ENCODE measurements at places on chromosomes 5 and 9. TPM values are rescaled to one million over a fixed set of nuclear protein-coding genes. Genes with fewer than 3 reads are reported as not detected.

Gene GPRIN1
- total RNA-seq = 1.3 TPM

GRCh38 chr9:37963936-37964739 is 60.2 kb upstream of the SLC25A51 start:
- H3K4me1 ChIP-seq = peaks cover 11% of the 10 kb centered on the region
- H3K27ac ChIP-seq = no peak overlapping the region
- DNase-seq = no peak
- no peaks in the 10 kb centered on the region for H3K27me3 ChIP-seq
- H3K36me3 ChIP-seq = no peaks in the 10 kb centered on the region
- no peak overlapping the region for H3K4me3 ChIP-seq

Gene NIPSNAP3A
- 20.8 TPM for total RNA-seq

Gene NR6A1
- total RNA-seq = 3.4 TPM

DNA sequence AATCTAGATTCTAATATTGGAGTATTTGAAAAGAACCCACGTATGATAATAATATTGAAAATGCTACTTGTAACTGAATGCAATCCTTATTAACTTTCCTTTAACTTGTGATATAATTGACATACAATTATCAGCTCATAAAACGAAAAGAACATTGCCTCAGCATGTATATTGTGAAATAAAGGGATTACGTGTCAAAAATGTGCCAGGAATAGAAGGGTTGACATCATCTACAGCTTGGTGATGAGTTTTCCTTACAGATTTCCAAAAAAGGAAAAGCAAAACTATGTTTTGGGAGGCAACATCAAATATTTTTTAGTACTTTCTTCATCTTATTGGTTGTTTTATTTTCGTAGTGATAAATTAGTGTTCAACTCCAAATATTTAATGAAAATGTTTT is 266.0 kb upstream of the PTGER4 start:
- H3K27me3 ChIP-seq = no peaks in the 10 kb centered on the region
- DNase-seq = no peak

DNA sequence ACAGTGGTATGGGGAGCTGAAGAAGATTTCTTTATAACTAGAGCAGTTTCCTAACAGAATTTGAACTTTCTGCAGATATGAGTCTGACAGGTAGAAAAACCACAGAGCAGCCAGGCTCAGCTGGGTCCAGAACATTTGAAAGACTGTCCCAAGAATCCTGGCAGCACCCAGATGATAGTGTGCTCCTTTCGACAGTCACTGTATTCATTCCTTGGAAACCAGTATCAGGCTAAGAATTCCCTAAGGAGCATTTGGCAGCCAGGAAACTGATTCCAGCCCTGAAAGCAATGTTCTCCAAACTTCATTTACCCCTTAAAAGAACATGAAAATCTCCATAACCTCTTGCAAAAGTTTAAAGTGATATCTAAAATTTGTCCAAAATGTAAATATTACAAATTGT is 123.0 kb upstream of the MTAP start:
- no peaks in the 10 kb centered on the region for H3K27me3 ChIP-seq
- no peak overlapping the region for H3K4me3 ChIP-seq
- DNase-seq = no peak
- no peak overlapping the region for H3K27ac ChIP-seq

- H3K4me1 ChIP-seq = no peaks in the 10 kb centered on the region
- no peak overlapping the region for H3K27ac ChIP-seq
- no peak overlapping the region for H3K4me3 ChIP-seq
- H3K27me3 ChIP-seq = peaks cover 10% of the 10 kb centered on the region
- DNase-seq = no peak
These were observed 13.2 kb upstream of the LVRN start for GRCh38 chr5:115949096-115949495.

Gene ADAMTS19
- total RNA-seq = not detected

- H3K4me3 ChIP-seq = peak overlapping the region; percentile 70
- H3K27ac ChIP-seq = peak overlapping the region; percentile 80
- H3K36me3 ChIP-seq = no peaks in the 10 kb centered on the region
- DNase-seq = peak; percentile 91
- no peaks in the 10 kb centered on the region for H3K27me3 ChIP-seq
These were observed 1.4 kb downstream of the ATOSB start for GRCh38 chr9:35114113-35114839.

- no peak for DNase-seq
- no peak overlapping the region for H3K4me3 ChIP-seq
- no peaks in the 10 kb centered on the region for H3K36me3 ChIP-seq
These were observed 490.7 kb downstream of the CDH18 start for GRCh38 chr5:19497229-19497815.

DNA sequence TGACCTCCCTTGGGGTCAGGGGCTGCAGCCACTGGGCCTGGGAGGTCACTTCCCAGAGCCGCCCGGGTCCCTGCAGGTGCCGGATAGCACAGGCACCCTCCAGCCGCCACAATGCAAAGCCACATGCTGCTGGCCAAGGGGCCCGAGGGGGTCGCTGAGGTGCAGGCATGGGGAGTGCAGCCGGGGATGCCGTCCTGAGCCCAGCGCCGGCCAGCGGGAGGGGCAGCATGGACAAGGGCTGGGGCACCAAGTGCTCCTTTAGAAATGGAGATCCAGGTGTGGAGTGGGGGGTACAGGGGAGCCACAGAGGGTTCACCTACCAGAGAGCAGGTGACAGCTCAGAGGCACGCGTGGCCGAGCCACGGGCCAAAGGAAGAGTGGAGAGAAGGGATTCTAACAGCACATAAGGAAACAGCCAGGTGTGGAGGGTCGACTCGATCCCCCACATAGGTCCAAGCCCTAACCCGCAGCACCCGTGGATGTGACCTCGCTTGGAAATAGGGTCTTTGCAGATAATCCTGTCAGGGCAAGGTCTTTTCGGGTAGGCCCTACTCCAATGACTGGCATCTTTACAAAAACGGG is 24.7 kb downstream of the ZDHHC11B start:
- H3K4me3 ChIP-seq = no peak overlapping the region
- no peak overlapping the region for H3K27ac ChIP-seq
- H3K27me3 ChIP-seq = peaks cover 9% of the 10 kb centered on the region
- H3K4me1 ChIP-seq = peaks cover 16% of the 10 kb centered on the region
- no peaks in the 10 kb centered on the region for H3K36me3 ChIP-seq
- peak; percentile 70 for DNase-seq

DNA sequence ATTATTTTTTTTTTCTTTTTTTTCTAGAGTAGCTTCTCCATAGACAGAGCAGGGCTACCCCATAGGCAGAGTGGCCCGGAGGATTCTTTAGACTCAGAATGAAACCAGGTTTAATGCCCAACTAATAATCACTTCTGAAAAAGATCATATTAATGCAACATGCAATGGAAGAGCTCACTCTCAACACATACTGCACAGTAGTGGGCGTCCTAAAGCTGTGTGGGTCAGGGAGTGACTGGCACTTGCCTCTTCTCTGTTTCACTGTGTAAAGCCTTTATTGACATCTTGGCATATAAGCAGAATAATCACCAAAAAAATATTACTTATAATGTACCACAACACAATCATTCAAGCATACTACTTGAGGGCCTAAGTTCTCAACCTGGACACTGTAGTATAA is 11.1 kb downstream of the PWWP2A start:
- DNase-seq = no peak
- no peak overlapping the region for H3K4me3 ChIP-seq
- H3K36me3 ChIP-seq = no peaks in the 10 kb centered on the region
- H3K4me1 ChIP-seq = no peaks in the 10 kb centered on the region
- H3K27me3 ChIP-seq = no peaks in the 10 kb centered on the region

GRCh38 chr5:50853151-50853550 is 186.7 kb downstream of the PARP8 start:
- no peaks in the 10 kb centered on the region for H3K27me3 ChIP-seq
- peak overlapping the region; percentile 43 for H3K27ac ChIP-seq
- peaks cover 6% of the 10 kb centered on the region for H3K4me1 ChIP-seq
- peak; percentile 77 for DNase-seq

Gene OR1Q1
- not detected for total RNA-seq

All from spleen (tissue), 13 donors.